ENCODE measurements at places on chromosomes 13 and 19.

DNA sequence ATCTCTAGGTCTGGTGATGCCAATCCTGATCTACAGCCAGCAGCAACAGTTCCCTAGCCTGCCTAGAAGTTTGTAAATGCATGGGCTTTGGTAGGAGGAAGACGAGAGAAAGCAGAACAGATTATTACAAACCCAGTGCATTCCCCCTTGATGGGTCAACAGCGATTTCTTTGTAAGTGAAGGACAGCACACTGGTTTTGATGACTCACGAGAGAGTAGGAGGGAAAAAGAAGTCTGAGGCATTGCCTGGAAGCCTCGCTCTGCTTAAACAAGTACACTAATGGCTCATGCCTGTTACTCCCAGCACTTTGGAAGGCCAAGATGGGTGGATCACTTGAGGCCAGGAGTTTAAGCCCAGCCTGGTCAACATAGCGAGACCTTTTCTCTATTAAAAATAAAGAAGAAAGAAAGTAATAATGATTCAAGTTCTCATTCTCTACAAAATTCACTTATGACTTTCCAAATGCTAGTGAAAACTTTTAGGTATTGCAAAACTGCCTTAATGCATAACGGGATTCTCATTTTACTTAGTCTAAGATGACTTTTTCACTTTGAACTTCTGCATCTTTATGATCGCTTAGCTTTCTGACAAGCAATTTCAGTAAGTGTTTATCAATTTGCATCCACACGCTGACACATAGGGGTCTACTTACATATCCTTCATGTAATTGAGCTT lies 47.7 kb upstream of the USPL1 start:
- DNase-seq, result peak; percentile 13

DNA sequence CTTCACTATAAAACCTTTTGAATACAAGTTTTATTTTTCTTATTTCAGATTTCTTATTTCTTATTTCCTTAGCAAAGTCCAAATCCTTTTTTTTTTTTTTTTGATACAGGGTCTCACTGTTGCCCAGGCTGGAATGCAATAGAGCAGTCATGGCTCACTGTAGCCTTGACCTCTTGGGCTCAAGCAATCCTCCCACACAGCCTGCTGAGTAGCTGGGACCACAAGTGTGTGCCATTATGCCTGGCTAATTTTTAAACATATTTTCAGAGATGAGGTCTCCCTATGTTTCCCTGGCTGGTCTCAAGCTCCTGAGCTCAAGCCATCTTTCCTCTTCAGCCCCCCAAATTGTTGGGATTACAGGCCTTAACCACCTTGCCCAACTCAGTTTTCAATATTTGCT lies 334.3 kb downstream of the DLEU7 start:
- DNase-seq, result no peak

DNA sequence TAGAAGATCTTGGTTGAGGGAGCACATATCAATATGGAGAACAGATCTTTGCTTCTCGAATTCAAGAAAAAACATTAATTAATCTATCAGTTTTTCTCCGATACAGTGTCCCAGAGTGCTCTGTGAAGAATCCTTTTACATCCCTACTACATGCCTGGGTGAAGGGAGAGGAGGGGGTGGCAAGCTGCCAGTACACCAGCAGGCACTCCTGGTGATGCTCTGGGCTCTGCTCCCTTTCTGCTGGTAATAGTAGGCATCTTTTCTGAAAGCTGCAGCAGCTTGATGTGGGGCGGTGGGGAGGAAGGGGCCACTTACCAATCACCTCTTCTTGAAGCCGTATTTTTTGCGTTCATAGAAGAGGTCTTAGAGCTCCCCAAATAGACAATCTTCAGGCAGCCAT lies 30.7 kb downstream of the PBX4 start:
- peak; percentile 17 for DNase-seq

DNA sequence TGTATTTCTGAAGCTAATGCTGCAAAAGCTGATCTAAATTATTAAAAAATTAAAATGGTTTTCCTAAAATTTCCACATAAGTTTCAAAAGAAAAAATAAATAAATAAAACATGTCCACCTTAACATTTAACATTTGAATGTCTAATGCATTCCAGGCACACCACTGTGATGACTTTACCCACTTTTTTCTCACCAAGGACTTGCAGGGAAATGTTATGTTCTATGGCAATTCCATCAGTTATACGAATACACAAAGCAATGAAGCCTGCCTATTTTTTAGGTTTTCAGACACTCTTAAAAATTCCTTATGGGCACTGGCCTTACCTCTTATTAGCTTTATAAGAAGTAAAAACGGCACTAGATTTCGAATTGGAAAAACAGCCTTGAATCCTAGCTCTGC lies 10.2 kb downstream of the TSC22D1 start:
- no peak for DNase-seq

DNA sequence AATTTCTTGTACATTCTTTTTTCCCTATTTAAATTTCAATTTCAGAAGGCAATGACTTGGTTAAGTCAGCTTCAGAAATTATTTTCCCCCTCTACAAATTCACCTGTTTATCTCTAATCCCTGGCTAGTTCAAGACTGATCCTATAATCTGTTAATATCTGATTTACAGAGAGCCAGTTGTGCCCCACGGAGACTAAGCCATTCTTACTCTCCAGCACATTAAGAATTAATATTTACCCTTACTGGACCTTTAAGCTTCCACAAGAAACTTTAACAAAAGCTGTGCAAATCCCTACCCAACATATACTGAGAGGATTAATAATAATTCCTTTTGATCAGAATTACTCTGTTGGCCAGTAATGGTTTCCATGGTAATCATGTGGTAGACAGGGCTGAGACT lies 786.2 kb downstream of the PCDH9 start:
- DNase-seq, result no peak

- no peak for DNase-seq
These were observed 10.7 kb upstream of the SHKBP1 start for GRCh38 chr19:40565910-40566495.

DNA sequence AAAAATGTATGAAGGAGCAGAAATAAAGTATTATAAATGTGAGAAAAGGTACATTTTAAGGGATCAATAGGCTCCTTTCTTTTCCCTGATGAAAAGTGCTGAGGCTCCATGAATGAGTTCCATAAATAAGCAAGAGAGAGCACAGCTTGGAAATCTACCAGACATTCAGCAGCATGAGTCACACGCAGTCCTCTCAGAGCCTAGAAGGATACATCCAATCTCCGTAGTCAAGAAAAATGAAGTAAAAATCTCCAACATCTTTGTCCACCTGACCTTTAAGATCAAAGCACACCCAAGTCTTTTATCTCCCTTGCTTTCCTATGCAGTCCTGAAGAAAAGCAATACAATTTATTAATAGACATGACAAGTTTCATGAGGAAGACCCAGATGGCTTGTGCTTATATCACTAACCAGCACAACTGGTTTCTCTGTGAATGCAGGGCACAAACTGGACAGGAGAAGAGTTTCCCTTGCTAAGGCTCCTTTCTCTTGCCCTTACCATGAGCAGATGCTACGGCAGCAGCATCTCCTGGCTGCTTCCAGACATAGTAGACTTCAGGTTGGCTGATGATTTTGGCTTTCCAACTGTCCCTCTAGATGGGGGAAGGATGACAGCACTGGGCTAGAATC lies 730.8 kb downstream of the EFNB2 start:
- no peak for DNase-seq

DNA sequence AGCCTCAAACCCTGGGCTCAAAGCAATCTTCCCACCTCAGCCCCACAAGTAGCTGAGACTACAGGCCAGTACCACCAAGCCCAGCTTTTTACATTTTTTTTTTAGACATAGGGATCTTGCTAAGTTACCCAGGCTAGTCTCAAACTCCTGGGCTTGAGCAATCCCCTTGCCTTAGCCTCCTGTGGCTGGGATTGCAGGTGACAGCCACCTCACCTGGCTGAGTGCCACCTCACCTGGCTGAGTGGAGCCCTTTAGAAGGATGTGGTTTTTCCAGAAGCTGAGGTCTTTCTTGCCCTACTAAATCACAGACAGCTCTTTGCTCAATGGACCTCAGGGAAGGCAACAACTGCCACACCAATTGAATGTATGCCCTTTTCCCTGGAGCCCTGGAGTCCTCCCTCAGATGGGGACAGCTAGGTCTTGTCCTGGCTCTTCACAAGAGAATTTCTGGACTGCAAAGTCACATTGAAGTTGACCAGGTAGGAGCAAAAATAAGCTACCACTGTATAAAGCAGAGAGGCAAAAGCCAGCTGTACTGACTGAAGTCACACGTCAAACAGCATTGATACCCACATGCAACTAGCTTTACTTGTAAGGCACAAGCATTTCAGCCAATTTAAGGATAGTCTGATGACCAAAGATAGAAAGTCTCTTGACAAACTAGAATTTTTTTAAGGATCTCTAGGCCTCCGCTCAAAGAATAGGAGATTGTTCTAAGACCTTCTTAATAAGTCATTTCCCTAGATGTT lies 14.0 kb downstream of the PDX1 start:
- no peak for DNase-seq

- no peak for DNase-seq
These were observed 1156.0 kb downstream of the PCDH9 start for GRCh38 chr13:66074018-66074615.

- no peak for DNase-seq
These were observed 476.5 kb downstream of the MYO16 start for GRCh38 chr13:109105899-109106298.

DNA sequence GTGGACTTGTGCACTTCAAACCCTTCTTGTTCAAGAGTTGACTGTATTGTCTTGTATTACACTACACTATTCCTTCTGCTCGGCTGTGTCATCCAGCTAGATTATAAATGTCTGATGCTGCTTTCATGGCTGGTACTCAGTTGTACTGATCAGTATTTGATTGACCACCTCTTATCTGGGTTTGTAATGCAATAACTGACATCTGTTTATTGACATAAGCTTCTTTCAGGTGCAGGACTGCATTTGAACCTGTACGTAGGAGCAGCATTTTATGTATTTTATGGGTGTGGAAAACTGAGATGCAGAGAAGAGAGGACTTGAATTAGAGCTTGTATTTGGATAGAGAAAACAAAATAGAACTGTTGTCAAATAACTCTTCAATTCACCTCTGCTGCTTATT lies 309.2 kb downstream of the FGF9 start:
- no peak for DNase-seq

- DNase-seq, result no peak
These were observed 18.6 kb downstream of the NALCN start for GRCh38 chr13:101397742-101398141.

- DNase-seq, result no peak
These were observed 38.2 kb downstream of the TMTC4 start for GRCh38 chr13:100636441-100636840.

DNA sequence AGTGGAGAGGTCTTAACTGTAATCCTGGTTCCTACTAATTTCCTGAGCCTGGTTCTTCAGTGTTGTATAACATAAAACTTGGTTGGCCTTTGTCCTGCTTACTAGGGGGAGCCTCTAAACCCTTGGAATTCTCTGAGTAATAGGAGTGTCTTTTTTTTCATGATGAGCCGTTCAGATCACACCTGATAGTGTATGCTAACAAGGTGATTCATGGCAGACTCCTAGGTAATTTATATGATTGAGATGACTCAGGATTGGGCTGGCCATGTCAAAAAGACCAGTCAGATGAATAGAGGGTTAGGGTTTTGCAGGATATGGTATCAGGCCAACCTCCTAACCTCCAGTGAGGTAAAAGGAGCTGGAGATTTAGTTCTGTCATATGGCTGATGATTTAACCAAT lies 135.8 kb upstream of the KLF12 start:
- no peak for DNase-seq

DNA sequence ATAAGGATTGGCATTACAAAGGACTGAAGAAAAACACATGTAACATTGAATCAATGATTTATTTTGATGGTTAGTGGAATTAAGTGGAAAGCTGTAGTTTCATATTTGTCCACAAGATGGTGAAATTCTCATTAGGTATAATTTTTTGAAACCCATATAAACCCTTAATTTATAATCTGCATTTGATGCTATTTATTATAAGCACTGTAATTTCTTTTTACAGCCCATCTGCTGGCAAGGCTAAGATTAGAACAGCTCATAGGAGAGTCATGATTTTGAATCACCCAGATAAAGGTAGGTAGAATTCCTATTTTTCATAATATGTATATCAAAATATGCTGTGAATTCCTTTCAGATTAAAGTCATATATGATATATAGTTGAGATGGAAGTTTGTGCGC lies 62.2 kb downstream of the DNAJC15 start:
- peak; percentile 74 for DNase-seq

- no peak for DNase-seq
These were observed 133.1 kb downstream of the TNFRSF19 start for GRCh38 chr13:23703246-23703860.
